ENCODE measurements at places on chromosomes 16 and 17.

DNA sequence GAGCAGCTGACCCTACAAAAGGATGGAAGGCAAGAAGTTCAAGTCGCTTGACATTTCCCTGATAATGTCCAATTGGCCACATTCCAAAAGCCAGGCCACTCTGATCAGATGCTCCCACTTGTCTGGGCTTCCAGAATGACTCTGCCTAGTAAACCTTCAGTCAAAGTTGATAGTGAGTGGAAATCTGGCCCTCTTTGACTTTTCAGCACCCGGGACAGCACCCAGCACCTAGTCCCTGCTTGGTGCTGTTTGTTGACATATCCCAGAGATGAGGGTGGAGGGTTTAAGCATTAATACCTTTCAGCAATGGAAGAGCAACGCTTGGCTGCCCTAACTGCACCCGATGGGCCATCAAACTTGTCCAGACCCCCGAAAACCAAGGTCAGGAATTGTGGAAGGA lies 131.3 kb downstream of the AIPL1 start:
- DNase-seq, result no peak

DNA sequence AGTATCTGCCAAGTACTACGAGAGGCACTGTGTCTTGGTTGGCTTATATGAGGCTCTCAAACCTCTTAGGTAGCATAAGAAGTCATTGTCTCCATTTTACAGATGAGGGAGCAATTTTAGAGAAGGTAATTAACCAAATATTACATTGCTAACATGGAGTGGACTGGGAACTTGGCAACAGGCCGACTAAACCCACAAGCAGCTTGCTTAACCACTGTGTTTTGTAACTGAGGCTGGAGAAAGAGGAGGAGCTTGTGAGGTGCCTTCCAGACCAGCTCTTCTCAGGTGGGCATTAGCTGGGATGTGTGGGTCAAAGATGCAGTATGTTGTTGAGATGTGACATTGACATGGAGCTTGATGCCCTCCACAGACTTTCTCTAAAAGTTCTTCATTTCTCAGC lies 835.6 kb upstream of the RBFOX1 start:
- DNase-seq, result no peak

GRCh38 chr17:915538-916201 lies 63.9 kb downstream of the NXN start:
- DNase-seq, result no peak

GRCh38 chr17:59456428-59456827 lies 109.0 kb upstream of the DHX40 start:
- DNase-seq, result no peak

DNA sequence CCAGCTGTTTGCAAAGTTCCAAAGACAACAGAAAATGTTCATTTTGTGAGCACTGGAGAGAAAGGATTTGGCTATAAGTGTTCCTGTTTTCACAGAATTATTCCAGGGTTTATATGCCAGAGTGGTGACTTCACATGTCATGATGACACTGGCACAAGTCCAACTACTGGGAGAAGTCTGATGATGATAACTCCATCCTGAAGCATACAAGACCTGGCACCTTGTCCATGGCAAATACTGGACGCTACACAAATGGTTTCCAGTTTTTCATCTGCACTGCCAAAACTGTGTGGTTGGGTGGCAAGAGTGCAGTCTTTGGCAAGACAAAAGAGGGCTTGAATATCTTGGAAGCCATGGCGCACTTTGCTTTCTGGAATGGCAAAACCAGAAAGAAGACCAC lies 385.0 kb downstream of the CDH11 start:
- DNase-seq, result no peak

- DNase-seq, result no peak
Observed at GRCh38 chr17:35903451-35903850, 23.3 kb upstream of the CCL5 start.

- no peak for DNase-seq
Observed at GRCh38 chr17:57406131-57406980, 150.0 kb downstream of the MSI2 start.

DNA sequence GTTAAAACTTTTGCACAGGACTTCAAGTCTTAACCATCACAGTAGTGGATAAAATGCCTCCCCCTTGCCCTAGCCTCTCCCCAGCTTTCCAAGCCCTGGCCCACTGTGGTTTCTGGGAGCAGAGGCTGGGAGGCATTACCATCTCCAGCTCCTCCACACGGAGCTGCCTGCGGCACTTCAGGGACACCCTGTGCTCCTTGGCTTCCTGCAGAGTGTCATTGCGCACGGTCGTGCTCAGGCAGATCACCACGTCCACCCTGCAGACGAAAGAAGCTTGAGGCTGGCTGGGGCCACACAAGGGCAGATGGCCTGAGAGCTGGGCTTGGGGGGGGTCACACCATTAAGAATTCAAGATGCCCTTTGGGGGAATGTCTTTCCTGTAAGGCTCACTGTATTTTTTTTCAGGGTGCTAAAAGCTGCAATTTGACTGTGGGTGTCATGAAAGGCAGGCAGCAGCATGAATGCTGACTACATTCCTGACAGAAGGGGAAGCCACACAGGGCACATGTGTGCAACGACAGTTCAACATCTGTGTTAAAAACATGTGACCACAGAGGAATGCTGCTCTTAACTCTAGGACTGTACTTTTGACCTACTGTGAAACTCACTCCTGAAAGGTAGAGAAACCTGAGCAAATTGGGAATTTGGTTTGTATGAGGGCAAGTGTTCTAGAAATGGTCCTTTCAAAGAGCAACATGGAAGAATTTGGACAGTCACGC lies 47.7 kb upstream of the CLEC18B start:
- no peak for DNase-seq

All from effector CD4-positive, alpha-beta T cell (primary cell).